ENCODE measurements at places on chromosomes 16 and 17.
A peak's percentile ranks its signal among the peaks of the same experiment; 100 is the strongest.

GRCh38 chr16:17331071-17331607, 139.6 kb downstream of the XYLT1 start:
- DNase-seq: no peak

- no peak for DNase-seq
These were observed 31.9 kb upstream of the CCR7 start for GRCh38 chr17:40597156-40597555.

GRCh38 chr17:31318298-31318801, 3.1 kb downstream of the EVI2A start:
- DNase-seq: no peak

DNA sequence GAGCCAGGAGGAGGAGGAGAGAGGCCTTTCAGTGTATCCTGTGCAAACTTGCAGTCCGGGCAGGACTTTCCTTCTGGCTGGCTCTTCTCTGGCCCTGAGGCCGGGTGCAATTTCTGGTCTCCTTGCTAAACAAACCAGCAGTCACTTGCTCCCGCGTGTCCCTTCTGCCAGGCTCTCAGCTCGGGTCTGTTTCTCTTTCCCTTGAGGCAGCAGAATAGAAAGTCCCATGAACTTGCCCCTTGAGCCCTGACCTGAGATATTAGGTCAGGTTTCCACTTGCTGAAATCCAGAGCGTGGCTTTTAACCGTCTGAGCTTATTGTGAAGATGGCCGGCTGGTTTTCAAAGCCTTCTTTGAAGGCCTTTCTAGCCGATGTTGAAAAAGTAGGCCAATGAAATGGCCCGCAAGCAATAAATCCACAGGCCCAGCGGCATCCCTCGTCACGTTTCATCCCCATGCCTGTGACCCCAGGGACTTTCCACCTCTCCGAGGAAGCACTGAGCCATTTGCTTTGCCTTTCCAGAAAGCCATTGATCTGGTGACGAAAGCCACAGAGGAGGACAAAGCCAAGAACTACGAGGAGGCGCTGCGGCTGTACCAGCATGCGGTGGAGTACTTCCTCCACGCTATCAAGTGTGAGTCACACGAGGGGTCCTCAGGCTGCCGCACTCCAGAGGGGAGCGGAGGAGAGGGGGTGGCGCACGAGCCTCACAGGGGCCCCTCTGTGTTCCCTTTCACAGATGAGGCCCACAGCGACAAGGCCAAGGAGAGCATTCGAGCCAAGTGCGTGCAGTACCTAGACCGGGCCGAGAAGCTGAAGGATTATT, 4.5 kb downstream of the VPS4A start:
- no peak for DNase-seq

GRCh38 chr17:75831032-75831571, 13.1 kb downstream of the UNC13D start:
- no peak for DNase-seq

DNA sequence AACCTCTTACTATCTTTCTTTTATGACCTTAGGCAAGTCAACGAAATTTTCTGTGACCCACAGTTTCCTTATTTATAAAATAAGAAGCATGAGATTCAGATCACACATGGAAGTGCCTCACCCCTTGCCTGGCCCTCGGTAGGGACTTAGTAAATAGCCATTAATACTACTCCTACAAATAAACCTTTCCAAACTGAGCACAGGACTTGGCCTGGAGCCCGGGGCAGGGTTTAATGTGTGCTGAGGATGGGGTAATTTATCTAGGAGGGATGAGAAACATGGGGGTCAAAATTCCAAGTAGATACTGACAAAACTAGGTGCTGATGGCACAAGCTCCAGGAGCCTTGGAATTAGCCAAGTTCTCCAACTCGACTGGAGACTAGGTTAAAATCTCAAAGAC, 35.0 kb downstream of the PITPNC1 start:
- DNase-seq: no peak

GRCh38 chr17:48604770-48605329, at the start of gene HOXB6:
HOXB6 (minus strand) TSS chr17:48604986; CDS start chr17:48598150, 6,836 bp downstream.
- no peak for DNase-seq

- no peak for DNase-seq
These were observed 41.4 kb downstream of the AP1G1 start for GRCh38 chr16:71767060-71767900.

- DNase-seq: no peak
These were observed 3.3 kb upstream of the FN3KRP start for GRCh38 chr17:82713071-82713723.

DNA sequence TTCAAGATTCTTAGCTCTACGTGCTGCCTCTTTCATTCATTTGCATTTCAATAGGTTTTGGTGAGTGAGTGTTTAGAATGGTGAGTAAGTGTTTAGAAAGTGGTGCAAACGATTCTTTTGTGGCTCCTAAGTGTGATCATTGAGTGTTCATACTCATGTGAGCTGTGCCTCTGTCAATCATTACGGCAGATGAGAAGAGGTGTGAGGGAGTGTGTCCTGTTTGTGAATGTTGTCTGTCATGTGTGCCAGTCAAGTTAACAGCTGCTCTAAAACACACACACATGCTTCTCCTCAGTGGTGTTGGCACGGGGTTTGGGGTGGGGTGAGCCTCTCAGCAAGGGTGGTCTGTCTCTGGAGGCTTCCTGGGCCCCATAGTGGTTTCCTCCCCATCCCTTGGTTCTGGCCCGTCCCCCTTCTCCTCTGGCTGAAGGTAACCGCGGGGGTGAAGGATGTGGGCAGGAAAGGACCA, 11.4 kb downstream of the MYL4 start:
- no peak for DNase-seq

DNA sequence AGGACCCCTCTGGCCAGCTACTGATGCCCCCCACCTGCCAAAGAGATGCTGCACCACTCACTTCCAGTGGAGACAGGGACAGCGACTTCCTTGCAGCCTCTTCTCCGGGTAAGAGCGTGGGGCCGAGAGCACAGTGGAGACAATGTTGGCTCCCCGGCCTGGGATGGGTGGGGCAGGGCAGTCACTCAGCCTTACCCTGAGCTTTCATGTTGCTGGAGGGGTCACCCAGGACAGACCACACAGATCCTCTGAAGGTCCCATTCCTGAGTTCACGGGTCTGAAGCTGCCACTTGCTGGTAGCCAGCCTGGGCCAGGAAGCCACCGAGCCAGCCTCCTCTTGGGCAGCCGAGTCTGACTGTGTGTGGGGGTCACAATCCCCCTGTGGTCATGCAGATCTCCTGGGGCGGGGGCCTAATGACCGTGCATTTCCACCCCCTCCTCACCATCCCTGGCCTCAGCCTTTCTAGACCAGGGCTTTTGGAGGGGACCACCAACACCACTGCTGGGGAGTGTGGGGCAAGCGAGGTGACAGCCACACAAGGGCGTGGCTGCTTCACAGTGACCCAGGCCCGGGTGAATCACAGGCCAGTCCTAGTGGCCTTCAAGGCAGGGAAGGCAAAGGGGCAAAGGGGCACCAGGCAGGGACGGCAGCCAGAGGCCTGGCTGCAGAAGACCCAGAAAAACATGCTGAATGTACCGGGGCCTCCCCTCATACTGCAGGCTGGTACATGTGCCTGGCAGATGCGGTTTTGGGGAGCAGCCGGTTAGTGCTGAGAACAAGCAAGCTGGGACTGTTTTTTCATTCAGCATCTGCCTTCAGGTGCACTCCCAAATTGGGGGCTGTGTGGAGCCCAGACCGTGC, 10.4 kb downstream of the TAF1C start:
- no peak for DNase-seq

GRCh38 chr17:43911904-43912303, 4.6 kb upstream of the MPP2 start:
- DNase-seq: no peak

- DNase-seq: no peak
These were observed 818 bp upstream of the CBX8 start for GRCh38 chr17:79797492-79798298.

DNA sequence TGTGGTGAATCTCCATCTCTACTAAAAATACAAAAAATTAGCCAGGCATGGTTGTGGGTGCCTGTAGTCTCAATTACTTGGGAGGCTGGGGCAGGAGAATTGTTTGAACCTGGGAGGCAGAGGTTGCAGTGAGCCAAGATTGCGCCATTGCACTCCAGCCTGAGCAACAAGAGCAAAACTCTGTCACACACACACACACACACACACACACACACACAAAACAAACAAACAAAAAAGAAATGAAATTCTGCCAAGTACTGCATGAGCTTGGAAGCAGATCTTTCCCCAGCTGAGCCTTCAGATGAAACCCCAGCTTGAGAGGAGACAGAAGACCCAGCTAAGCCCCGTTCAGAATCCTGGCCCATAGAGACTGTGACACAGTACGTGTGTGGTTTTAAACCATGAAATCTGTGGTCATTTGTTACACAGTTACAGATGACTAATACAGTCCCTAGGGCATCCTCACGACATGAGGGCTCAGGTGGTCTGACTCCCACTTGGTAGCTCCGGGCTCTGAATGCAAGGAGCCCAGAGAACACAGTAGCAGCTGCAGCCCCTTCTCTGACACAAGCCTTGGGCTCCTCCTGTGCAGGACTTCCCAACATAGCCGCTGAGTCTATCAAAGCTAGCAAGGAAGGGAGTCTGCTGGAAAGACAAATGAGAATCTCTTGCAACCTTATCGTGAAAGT, 132.8 kb downstream of the SEC14L1 start:
- DNase-seq: no peak

DNA sequence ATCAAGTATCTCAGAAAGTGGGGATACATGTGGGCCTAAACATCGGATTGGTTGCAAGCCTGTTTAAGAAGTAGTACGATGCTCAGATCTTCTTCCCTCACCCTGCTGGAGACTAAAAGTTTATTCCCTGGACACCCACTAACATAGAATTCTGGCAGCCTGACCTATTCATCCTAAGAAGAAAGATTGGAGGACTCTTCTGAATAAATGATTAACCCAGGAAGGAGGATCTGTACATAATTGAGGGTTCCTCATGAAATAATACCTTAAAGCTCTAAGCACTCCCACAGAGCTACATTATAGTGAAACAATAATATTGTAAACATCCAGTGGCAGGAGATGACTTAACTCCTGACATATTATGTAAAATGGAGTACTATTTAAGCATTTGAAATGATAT, 111.7 kb downstream of the NLK start:
- no peak for DNase-seq

- DNase-seq: peak; percentile 22
These were observed 383.8 kb downstream of the ZFHX3 start for GRCh38 chr16:72664056-72664508.

GRCh38 chr16:50956637-50957036, 194.4 kb downstream of the SALL1 start:
- no peak for DNase-seq

DNA sequence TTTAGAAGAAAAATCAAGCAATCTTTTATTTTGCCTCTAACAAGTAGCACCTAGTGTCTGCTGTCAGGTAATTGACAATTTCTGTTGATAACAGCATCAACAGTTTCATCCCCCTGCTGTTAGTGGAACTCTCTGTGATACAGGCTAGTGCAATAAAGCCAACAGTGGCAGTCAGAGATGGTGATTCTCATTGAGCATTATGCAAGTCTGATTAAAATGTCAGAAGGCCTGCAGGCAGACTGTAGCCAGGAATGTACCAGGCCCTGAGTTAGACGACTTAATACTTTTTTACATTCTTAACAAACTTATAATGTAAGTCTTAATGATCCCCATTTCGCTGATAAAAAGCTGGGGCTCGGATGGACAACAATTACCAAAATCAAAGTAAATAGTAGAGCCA, 14.6 kb downstream of the CYLD start:
- no peak for DNase-seq

- no peak for DNase-seq
These were observed 79.7 kb downstream of the MRTFB start for GRCh38 chr16:14150796-14151195.

DNA sequence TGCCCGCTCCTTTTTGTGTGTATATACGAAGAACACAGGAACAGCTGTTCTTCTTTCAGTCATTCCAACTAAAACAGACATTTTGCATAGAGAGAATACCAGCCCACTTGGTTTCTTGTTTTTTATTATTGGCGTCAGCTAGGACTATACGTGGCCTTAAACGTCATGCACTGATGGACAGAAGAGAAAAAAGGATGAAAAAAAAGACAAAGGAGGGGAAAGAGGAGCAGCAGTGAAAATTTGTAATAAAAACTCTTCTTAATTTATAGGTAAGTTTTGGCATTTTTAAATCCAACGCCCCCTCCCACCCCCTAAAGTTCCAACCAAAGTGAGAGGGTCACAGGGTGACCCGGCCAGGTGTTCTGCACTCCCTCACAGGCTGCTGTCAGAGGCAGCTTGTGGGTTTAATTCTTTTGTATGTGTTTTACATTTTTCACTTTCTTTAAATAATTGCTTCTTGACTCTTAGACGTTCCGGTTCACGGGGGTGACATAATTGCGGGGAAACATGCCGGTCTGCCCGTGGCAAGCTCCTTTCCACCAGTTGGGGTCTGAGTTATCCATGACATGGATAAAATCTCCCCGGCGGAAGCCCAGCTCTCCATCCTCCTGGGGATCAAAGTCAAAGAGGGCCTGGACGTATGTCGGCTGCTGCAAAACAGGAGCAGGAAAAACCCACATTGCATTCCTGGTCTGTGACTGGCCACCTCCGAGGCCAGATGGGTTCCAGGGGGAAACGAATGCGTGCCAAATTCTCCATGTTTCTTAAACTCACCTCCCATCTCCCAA, 30.9 kb upstream of the SLC25A19 start:
- DNase-seq: peak; percentile 74

- no peak for DNase-seq
These were observed 208.2 kb downstream of the FTO start for GRCh38 chr16:53912155-53912554.
